ENCODE measurements at places on chromosomes 3 and 15.

GRCh38 chr3:188401244-188401993 lies 247.5 kb downstream of the LPP start:
- peak; percentile 43 for DNase-seq

GRCh38 chr15:82020625-82021394 lies 25.0 kb downstream of the MEX3B start:
- no peak for DNase-seq

DNA sequence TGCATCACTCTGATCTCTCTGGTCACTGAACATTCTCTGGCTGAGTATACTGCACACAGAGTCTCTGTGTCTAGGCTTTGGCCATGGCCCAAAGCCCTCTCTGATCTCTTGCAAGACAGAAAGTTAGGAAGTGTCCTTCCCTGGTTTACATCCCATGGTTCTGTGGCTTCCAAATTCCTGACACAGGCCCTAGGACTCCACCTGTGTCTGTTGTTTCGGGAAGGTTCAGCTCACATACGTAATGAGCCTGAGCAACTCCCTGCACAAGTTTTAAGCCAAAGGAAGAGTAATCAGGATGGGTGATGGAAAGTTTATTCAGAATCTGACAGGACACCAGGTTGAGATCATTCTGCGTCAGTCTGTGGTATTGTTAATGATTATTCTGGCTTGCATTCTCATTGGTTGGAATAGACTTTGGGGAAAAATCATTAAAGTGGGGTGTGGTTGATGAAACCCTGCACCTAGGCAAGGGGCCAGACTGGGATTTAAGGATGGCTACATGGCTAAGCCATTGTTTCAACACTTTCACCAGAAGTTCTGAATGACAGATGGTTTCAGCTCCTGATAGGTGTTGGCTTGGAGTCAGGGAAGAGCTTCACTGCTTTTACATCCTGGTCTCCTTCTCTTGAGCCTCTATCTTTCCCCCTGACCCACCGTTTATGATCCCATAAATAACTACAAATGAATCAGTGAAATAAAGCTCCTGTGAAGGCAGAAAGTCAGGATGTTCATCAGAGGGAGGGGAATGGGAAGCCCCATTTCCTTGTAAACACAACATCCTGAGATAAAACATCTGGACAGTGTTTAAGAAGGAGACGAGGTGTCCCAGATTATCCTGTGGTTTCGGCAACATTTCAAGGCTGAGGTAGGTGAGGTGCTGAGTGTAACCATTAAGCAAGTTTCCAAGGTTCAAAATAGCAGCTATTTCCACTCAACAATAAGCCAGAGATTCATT lies 14.1 kb downstream of the LCMT2 start:
- no peak for DNase-seq

DNA sequence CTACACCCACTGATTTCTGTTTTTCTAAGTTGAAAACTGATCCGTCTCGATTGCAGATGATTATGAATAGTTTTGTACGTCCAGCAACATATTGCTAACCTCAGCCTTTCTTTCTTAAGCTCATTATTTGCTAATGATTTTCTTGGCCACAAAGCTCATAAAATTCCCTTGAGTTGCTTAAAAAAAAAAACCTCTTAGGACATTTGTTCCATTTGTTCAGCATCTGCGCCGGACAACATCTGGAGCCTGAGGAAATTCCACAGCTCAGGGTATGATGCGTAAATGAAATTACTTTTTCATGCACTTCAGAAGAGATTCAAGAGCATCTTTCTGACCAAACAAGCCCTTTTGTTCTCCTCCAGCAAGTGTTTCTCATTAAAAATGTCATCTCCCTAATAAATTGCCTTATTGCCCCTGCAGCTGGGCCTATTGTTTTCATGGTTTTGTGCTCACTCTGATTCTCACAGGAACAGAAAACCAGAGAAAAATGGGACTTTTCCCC lies 249.1 kb upstream of the MCTP2 start:
- DNase-seq, result no peak

- DNase-seq, result no peak
These were observed 18.1 kb downstream of the CPA3 start for GRCh38 chr3:148883163-148883562.

DNA sequence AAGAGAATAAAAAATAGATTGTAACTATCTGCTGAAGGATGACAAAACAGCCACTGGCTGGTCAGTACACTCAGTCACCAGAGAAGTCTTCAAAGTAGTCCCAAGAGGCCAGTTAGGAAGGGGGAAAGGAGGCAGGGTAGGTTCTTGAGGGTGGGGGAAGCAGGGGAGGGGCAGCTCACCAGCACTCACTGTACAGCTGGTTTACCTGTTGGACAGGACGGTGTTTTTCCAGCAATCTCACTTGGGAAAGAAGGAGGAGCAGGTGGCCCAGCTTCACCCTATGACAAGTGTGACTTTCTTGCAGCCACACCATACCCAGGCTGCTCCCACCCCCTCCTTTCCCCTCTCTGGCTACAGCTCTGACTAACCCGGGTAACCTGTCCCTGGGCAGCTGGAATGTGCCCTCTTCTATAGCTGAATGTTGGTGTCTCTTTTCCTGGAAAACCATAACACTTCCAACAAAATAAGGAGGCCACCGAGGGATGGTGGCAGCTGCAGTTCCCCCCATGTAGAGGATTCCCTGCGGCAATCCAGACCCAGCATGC lies 203.4 kb upstream of the NSMCE3 start:
- DNase-seq, result no peak

- peak; percentile 32 for DNase-seq
These were observed 45.4 kb downstream of the GRK7 start for GRCh38 chr3:141808586-141808985.

GRCh38 chr15:53555226-53555625 lies 204.2 kb downstream of the WDR72 start:
- no peak for DNase-seq

DNA sequence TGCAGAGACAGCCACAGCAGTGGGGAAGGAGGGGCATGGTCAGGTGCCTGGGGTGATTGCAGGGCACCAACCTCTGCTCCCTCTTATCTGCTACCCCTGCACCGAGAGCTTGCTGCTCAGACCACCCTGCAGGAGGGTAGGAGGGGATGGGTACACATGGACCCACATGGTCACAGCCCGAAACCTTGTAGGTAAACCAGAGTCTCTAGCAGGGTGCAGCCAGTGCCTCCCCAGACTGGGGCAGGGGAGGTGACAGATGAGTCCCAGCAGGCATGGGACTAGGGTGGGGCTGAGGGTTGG lies 49.2 kb downstream of the FAH start:
- no peak for DNase-seq

DNA sequence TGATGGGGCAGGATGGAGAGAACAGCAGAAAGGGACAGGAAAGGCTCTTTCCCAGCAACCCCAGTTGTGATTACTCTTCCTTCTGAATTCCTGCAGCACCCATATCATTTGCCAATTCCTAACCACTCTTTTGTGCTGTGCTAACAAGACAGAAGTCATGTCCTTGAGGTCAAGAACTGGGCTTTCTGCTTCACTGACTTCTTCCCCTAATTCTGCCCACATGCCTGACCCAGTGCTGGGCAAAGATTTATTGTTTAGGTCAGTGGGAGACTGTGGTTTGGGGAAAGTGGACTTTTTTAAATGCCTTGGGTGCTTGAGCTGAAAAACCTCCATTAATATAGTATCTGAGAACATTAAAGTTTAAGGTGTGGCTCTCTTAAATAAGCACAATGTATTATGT lies 4.2 kb upstream of the EFCAB12 start:
- peak; percentile 61 for DNase-seq

DNA sequence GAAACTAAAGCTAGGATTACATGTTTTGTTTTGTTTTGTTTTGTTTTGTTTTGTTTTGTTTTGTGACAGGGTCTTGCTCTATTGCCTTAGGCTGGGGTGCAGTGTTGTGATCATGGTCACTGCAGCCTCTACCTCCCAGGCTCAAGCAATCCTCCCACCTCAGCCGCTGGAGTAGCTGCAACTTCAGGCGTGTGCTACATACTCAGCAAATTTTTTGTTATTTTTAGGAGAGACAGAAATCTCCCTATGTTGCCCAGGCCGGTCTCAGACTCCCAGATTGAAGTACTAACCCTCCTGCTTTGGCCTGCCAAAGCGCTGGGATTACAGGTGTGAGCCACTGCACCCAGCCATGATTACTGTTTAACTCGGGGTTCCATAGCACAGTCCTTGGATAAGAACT lies 50.7 kb downstream of the LRCH3 start:
- DNase-seq, result no peak

Data from inflammatory macrophage (primary cell).